ENCODE measurements at places on chromosomes 11 and 22. TPM values are rescaled to one million over a fixed set of nuclear protein-coding genes. Genes with fewer than 3 reads are reported as not detected.

The MYO7A gene
- not detected for total RNA-seq

The ADAMTS15 gene
- total RNA-seq: 8.0 TPM

The TAF10 gene
- 66.9 TPM for total RNA-seq

The MED15 gene
- total RNA-seq: 41.4 TPM

The OR10A2 gene
- not detected for total RNA-seq

The UCP3 gene
- not detected for total RNA-seq

The PIH1D2 gene
- total RNA-seq: 1.3 TPM
